Activated CD8-positive, alpha-beta memory T cell treated with anti-CD3 and anti-CD28 coated beads for 24 hours (primary cell): ENCODE measurements at places on chromosomes 7 and 10.

DNA sequence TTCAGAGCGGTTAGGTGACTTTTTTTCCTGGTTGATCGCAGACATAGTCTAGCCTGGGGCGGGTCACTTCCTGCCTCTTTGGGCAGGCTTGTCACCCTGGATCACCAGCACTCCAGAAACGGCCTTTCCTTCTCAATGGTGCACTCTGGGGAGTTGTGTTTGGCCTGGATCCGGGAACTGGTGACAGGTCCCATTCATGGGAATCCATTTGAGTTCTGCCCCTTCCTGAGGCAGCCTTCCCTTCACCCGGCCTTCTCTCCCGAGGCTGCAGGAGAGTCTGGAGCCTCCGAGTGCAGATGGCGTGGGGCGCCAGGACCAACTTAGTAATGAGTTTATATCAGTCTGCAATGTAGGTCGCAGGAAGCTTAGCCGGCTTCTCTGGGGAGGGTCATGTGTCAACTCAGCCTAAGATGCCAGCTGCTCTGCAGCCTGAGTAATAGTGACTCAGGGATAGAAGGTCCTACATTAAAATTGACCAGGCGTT lies 54.2 kb downstream of the TACR2 start:
- DNase-seq = no peak

DNA sequence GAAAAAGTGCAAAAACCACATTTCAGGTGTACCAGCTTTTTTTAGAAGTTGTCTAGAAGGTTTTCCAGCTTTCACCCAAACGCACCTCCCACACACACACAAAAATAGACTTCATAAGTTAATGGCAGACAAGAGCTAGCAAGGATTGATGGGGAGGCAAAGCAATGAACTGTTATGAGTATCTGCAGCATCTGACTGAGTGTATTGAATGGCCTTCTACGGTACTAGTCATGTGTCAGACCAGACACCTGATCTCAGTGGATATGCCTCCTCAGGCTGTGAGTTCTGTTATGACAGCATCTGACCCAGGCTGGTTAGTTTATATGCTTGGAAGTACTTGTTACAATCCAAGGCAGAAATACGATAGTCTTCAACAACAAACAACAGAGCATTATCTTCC lies 406.1 kb upstream of the AUTS2 start:
- no peak for DNase-seq

GRCh38 chr7:155212301-155213015 lies 85.2 kb upstream of the INSIG1 start:
- no peak for DNase-seq

DNA sequence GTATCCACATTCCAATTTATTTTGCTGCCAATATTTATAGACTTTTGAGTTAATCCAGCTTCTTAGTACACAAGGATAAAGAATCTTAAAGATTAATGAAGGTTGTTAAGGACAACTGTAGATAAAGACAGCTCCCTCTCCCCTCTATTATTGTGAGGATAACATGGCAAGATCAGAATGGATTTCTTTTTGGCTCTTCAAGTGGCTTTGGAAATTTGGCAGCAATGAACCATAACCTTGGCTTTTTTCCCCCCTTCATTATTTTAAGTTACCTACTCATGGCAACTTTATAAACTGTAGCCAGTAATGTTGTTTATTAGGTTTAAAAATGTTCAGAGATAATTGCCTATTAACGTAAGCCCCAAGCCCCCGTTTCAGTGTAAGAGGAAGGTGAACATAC lies 131.1 kb upstream of the SLC26A5 start:
- no peak for DNase-seq

- DNase-seq = peak; percentile 72
Measured at GRCh38 chr10:93062514-93063143, 2.0 kb downstream of the CYP26C1 start.

GRCh38 chr7:107936312-107936711 lies 45.3 kb downstream of the DLD start:
- no peak for DNase-seq

- DNase-seq = peak; percentile 93
Measured at GRCh38 chr7:2241580-2242540, at the start of the genes MRM2 and NUDT1. Gene MRM2 (minus strand): TSS chr7:2242205. CDS start chr7:2242169, 36 bp downstream. Gene NUDT1 (plus strand): TSS chr7:2242226. CDS start chr7:2244575, 2,349 bp downstream.
